ENCODE measurements at places on chromosomes 7 and 10. TPM values are rescaled to one million over a fixed set of nuclear protein-coding genes. Genes with fewer than 3 reads are reported as not detected.

KCNH2 gene
- 0.64 TPM for total RNA-seq

METTL27 gene
- 1.6 TPM for total RNA-seq

PLAU gene
- 111 TPM for total RNA-seq

SLC13A1 gene
- total RNA-seq, result not detected

WEE2 gene
- total RNA-seq, result 0.32 TPM

SFTPA1 gene
- total RNA-seq, result not detected

CDH23 gene
- total RNA-seq, result under 0.01 TPM

FAM237B gene
- not detected for total RNA-seq

SPDYE2 gene
- not detected for total RNA-seq

TMEM196 gene
- total RNA-seq, result not detected

CALHM2 gene
- total RNA-seq, result 19.6 TPM

HOXA13 gene
- 2.6 TPM for total RNA-seq

KLF14 gene
- under 0.01 TPM for total RNA-seq

HMX2 gene
- total RNA-seq, result not detected

CYP2C19 gene
- not detected for total RNA-seq

VIPR2 gene
- total RNA-seq, result not detected

GIGYF1 gene
- 15.5 TPM for total RNA-seq

CRTAC1 gene
- total RNA-seq, result not detected

NUTM2A gene
- under 0.01 TPM for total RNA-seq

AHCYL2 gene
- 8.6 TPM for total RNA-seq

CRYGN gene
- not detected for total RNA-seq

NEUROD6 gene
- total RNA-seq, result not detected

PTF1A gene
- not detected for total RNA-seq

PRF1 gene
- not detected for total RNA-seq

DKK1 gene
- total RNA-seq, result 84.4 TPM

CCNY gene
- 35.0 TPM for total RNA-seq

PIK3CG gene
- total RNA-seq, result 0.64 TPM

AMPH gene
- 0.86 TPM for total RNA-seq

ENKUR gene
- under 0.01 TPM for total RNA-seq

SPDYE6 gene
- total RNA-seq, result not detected

AGR2 gene
- not detected for total RNA-seq

TLX1 gene
- total RNA-seq, result not detected

OR6V1 gene
- not detected for total RNA-seq

TAS2R4 gene
- total RNA-seq, result 1.3 TPM

PRKCQ gene
- under 0.01 TPM for total RNA-seq

SLC25A40 gene
- total RNA-seq, result 8.4 TPM

PRR15 gene
- 1.3 TPM for total RNA-seq

ABCB4 gene
- under 0.01 TPM for total RNA-seq

PHKG1 gene
- 0.43 TPM for total RNA-seq
